Bronchus fibroblast of lung (primary cell): ENCODE measurements at places on chromosomes 12 and 14. TPM values are rescaled to one million over a fixed set of nuclear protein-coding genes. Genes with fewer than 3 reads are reported as not detected.

Gene FSCB
- total RNA-seq: not detected in 2 replicates

Gene LPAR5
- 0.17 TPM in 1 of 2 replicates, not detected in the other for total RNA-seq

Gene TBX3
- total RNA-seq: 66.3 and 75.7 TPM in 2 replicates

Gene SCFD1
- total RNA-seq: 45.5 and 46.4 TPM in 2 replicates

Gene VRTN
- not detected in 2 replicates for total RNA-seq

Gene TMEM132C
- not detected in 2 replicates for total RNA-seq

Gene ORAI1
- total RNA-seq: 8.9 and 13.8 TPM in 2 replicates

Gene PPP2R5C
- total RNA-seq: 67.3 and 85.6 TPM in 2 replicates

Gene LRP1-AS
- not detected in 2 replicates for total RNA-seq

Gene OR4E2
- not detected in 2 replicates for total RNA-seq

Gene RDH16
- total RNA-seq: under 0.01 TPM in 1 of 2 replicates, not detected in the other

Gene NRXN3
- total RNA-seq: 0.15 and 0.17 TPM in 2 replicates

Gene TSHR
- not detected in 2 replicates for total RNA-seq

Gene RAB15
- 1.6 and 2.2 TPM in 2 replicates for total RNA-seq

Gene KLHL28
- total RNA-seq: 1.9 and 3.7 TPM in 2 replicates

Gene METTL25
- total RNA-seq: 2.5 TPM in 2 replicates

Gene GNB3
- 1.3 and 2.2 TPM in 2 replicates for total RNA-seq

Gene PMEL
- total RNA-seq: 0.89 and 1.0 TPM in 2 replicates

Gene EEA1
- 5.9 and 7.4 TPM in 2 replicates for total RNA-seq

Gene MAP3K9
- total RNA-seq: 0.45 and 0.84 TPM in 2 replicates

Gene SSPN
- 4.2 and 5.4 TPM in 2 replicates for total RNA-seq

Gene PRKAB1
- 11.8 and 12.2 TPM in 2 replicates for total RNA-seq

Gene CLEC9A
- total RNA-seq: not detected in 2 replicates

Gene CNTN1
- total RNA-seq: under 0.01 and 0.17 TPM in 2 replicates

Gene OR4M1
- not detected in 2 replicates for total RNA-seq

Gene KLRC2
- total RNA-seq: not detected in 2 replicates

Gene RHEBL1
- 1.0 and 1.5 TPM in 2 replicates for total RNA-seq

Gene ERC1
- 7.1 and 7.7 TPM in 2 replicates for total RNA-seq

Gene PIK3C2G
- total RNA-seq: not detected in 2 replicates

Gene KCNMB4
- 0.45 and 0.50 TPM in 2 replicates for total RNA-seq

Gene TMEM229B
- total RNA-seq: not detected in 2 replicates

Gene SMCO2
- not detected in 2 replicates for total RNA-seq

Gene TAS2R31
- 0.15 and 0.17 TPM in 2 replicates for total RNA-seq

Gene GLI1
- total RNA-seq: 1.5 and 1.8 TPM in 2 replicates

Gene RAD9B
- under 0.01 and 0.15 TPM in 2 replicates for total RNA-seq

Gene C14orf39
- total RNA-seq: under 0.01 and 0.67 TPM in 2 replicates

Gene EMP1
- total RNA-seq: 356 and 471 TPM in 2 replicates

Gene GZMB
- not detected in 2 replicates for total RNA-seq

Gene SERPINA6
- total RNA-seq: not detected in 2 replicates

Gene PAX9
- 0.17 TPM in 1 of 2 replicates, not detected in the other for total RNA-seq

Gene KRT78
- not detected in 2 replicates for total RNA-seq

Gene RERG
- 0.15 and 0.17 TPM in 2 replicates for total RNA-seq

Gene CDKL1
- 2.9 and 3.9 TPM in 2 replicates for total RNA-seq

Gene DEGS2
- under 0.01 TPM in 1 of 2 replicates, not detected in the other for total RNA-seq
